ENCODE measurements at places on chromosomes 1 and 21. TPM values are rescaled to one million over a fixed set of nuclear protein-coding genes. Genes with fewer than 3 reads are reported as not detected.

The SLC16A4 gene
- 84.1 TPM for polyA plus RNA-seq

DNA sequence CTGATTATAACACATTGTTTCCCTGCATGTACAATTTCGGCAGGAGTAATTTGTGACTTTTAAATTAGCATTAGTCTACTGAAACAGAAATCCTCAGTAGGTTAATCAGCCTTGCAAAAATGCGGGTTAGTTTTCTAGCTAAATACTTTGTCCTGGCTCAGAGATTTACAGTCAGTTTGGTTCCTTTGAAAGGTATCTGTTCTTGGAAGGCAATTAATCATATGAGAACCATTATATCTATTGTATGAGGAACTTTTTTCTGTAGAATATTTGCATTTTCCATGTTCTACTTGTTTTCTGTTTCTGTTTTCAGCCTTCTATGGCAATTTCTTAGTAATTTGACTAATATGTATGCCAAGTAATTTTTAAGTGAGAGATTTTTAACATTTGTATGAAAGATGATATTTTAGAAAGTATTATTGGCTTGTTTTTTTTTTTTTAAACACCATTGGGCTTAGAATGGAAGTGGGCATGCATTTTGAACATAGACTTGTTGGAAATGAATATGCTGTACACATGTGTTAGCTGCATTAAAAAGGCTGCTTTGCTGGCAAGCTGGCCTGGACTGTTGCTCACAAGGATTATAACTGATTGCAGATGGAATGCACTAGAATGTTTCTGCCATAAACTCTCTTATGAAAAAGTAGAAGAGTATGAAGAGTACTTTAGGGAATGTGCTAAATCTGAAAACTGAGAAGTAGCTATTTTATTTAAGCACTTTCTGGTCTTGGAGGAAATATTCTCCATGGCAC, 26.2 kb downstream of the KIF1B start:
- no peak for DNase-seq

- DNase-seq, result no peak
Measured at GRCh38 chr1:27149762-27150113, 5.2 kb downstream of the SLC9A1 start.

GRCh38 chr1:242139442-242139841, 140.5 kb upstream of the MAP1LC3C start:
- DNase-seq, result no peak

DNA sequence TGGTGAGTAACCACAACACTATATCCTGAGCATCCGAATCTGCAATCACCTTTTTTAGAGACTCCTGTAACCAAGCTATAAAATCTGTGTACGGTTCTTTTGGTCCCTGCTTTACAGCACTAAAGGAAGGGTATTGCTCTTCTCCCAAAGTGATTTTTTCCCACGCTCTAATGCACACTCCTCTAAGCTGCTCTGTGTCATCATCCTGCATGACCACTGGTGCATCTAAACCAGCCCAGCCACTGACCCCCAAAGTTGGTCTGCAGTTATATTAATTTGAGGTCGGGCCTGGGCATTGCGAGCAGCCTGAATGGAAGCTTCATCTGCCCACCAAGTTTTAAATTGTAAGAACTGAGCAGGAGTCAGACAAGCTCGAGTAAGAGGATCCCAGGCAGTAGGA, 480.0 kb downstream of the PTPRU start:
- DNase-seq, result no peak

Measured in right renal pelvis (tissue), 4 donors.